ENCODE measurements at places on chromosomes 3 and 15.

GRCh38 chr15:29031502-29032228, 145.9 kb downstream of the APBA2 start:
- DNase-seq = no peak

DNA sequence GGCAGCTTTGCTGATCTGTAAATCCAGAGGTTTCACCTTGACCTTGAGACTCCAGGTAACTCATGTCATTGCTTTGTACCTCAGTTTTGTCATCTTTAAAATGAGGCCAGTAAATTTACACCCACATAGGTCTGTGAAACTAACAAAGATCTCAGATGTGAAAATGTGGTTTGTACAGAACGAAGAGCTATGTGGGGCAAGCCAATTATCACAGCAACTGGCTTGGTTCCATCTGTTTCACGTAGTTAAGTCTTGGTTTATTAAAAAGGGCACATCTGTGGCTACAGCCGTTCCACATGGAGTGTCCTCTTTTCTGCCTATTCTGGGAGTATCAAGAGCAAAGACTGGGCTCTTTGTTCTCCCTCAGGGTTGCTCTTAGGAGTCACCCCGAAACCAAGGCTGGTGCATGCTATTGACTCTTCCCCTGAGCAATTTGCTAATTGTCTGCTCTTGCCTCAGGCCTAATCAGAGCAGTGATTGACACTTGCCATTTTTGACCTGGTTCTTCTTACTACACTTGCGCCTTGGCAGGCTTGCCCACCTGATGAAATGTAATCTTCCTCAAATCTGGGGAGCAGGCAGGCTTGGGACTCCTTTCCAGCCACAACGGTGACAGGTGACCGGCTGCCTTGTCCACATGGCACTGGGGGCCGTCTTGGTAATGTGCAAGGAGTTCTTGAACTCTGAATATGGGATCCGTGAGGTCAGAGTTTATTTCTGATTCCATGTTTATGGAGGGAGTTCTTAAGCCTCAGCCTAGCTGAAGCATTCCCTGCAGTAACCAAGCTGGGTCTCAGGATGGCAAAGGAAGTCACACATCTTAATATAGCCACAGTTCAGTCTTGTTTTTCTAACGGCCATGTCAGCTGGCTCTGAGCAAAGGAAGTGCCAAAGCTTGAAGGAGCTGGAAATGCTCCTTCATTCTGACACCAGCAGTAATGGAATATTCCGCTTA, 40.1 kb downstream of the EAF1 start:
- DNase-seq = no peak

DNA sequence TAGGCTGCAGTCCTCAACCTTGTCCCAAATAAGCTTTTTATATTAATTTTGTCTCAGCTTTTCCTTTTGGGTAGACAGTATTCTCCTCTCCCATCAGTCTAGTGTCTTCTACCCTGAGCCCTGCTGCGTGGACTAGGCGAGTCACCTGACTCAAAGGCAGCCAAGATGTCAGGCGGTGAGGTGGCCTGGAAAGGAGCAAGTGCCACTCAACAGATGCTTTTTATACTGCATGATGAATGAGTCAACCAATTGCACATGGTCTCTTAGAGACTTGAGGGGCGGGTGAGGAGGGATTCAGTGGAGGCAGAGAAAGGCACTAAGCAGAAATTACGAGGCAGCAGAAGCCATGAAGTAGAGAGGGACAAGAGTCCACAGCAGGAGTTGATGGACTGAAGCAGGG, 95.9 kb downstream of the FRMD4B start:
- no peak for DNase-seq

- DNase-seq = no peak
These were observed 80.6 kb downstream of the MYLK start for GRCh38 chr3:123803521-123803920.

DNA sequence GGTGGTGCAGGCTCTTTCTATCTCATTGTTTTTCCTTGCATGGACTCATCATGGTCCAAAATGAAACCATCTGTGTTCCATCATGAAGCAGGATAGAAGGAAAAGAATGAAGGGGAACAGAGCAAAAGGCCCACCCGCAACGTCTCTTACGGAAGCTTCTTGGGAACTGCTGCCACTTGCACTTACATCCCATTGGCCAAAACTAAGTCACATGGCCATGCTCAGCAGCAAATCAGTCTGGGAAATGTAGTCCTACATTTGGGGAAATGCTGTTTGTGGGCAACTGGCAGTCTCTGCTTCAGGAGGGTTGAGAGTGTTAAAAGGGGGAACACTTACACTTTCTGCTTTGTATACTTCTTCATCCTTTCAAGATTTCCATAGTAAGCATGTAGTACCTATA, 191.6 kb downstream of the SV2B start:
- no peak for DNase-seq
